Esophagus squamous epithelium (tissue), 5 donors: ENCODE measurements at places on chromosomes 12 and 14.

GRCh38 chr14:81256289-81256960 lies 35.7 kb upstream of the GTF2A1 start:
- no peak for DNase-seq

DNA sequence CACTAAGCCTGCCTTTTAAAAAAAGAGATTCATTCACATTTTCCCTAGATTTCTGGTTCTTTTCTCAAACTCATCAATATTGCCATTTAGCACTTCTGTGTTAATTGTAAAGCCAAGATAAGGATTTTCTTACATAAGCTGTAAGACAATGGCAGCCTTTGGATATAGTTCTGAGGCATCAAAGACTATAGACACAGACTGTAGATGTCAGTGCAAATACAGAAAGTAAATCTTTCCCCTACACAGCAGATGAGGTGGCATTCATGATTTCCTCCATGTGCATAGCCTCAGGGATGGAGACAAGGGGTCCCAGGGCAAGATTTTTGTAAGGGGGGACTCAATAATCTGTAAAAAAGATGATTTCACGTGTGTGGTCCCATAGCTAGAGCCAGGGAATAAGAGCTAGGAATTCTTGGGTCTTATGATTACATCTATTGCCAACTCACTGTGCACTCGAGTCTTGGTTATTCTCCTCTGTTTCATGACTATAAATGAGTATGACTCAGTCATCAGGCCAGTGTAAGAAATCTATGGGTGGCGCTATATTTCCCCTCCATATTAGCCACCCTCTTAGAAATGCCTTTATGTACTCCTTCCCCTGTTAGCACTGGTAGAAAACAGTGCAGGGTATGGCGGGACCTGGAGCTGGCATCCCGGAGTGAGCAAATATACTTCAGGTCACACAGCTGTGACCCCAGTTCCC lies 207.5 kb downstream of the EXOC5 start:
- DNase-seq, result no peak

DNA sequence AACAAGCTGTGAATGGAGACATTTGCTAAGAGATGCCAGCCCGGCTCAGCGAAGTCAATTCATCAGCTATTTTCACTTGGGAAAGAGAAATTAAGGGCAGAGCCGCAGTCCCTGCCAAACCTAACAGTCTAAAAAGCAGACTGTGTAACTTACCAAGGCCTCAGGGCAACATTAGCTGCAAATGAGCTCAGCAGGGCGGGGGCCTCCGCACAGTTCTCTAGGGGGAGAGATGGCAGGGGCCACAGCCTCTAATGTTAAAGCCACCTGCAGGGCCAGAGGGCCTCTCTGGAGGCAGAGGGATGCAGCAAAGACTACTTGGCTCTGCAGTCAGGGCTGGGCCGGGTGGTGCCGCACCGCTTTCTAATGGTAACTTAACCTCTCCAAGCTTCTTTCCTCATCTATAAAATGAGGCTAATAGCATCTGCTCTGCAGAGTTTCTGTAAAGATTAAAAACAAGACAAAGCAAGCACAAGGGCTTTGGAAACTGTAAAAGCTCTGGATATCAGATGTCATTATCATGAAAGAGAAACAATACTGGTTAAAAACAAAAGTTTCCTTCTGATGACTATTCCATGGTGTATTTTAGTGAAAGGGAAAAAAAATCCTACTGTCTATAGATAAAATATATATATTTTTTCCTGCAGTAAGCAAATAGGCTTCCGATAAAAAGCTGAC lies 13.4 kb upstream of the GPRC5A start:
- no peak for DNase-seq

GRCh38 chr14:100783630-100784370 lies 42.1 kb upstream of the MEG3 start:
- no peak for DNase-seq

- no peak for DNase-seq
Measured at GRCh38 chr12:94769047-94769420, 118.7 kb upstream of the TMCC3 start.

- no peak for DNase-seq
Measured at GRCh38 chr12:77724367-77724957, 106.2 kb upstream of the NAV3 start.

DNA sequence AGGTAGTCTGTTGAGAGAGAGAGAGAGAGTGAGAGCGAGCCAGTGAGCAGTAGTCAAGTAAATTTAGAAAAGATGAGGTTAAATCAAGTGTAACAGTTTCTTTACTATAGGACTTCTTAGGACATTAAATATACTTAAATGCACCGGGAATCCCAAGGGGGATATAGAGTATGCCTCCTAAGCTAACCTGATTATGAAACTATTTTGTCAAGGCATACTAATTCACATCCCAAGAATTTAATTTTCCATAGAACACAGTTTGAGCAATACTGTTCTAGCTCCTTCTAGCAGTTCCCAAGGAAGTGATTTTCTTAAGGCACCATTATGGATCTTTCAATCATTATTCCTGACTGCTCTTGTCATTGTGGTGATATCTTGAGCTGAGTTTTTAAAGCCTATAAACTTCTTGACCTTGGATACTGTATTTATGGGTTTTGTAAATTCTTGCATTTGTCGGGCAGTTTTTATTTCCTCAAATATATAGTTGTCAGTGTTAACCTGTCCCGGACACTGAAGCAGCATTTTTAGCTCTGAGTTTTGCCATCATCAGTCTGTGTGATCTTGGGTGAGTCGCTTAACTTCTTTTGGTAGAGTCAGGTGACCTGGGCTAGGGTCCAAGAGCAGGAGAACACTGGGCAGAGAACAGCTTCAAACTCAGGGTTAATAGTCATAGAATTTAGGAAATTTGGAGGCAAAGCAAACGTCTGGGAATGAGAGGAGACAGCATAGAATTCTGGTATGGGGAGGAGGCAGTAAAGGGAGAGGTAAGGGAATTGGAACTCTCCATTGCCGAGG lies 196.5 kb upstream of the FRMD6 start:
- DNase-seq, result no peak

GRCh38 chr14:69153152-69153872 lies 393 bp upstream of the DCAF5 start:
- DNase-seq, result no peak
